CD14-positive monocyte (primary cell): ENCODE measurements at places on chromosomes 2 and 18.

DNA sequence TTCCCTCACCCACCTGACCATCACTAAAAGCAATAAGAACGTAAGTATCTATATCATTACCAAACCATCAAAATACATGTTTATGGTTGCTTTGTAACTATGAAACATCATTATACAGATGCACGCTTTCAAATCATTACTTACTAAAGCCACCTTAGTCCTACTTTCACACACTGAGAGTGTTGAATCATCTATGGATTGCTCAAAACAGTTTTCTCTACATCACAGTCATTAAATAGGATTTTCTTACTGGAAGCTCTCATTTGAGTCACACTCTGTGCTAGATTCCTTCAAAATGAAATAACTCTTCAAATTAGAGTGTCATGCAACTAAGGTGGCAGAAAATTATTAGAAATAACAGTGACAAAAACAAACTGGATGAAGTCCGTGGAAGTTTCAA, 878.4 kb downstream of the CPS1 start:
- no peak for DNase-seq

GRCh38 chr18:58535340-58536201, 93.3 kb downstream of the ALPK2 start:
- DNase-seq: peak; percentile 99

DNA sequence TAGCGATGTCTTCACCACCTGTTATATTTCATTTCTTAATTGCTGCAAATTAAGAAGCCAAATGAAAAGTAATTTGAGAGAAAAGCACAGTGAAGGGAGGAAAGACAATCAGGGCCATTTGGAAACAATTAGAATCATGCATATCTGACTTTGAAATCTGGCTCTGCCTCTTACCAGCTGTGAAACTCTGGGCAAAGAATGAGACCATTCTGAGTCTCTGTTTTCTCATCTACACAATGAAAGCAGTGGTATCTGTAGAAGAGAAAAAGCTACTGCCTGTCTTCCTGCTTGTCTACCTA, 334.5 kb upstream of the CYRIA start:
- no peak for DNase-seq

- DNase-seq: no peak
Measured at GRCh38 chr18:58761970-58762780, 90.9 kb downstream of the MALT1 start.

- no peak for DNase-seq
Measured at GRCh38 chr2:149819356-149819957, 231.9 kb upstream of the MMADHC start.

DNA sequence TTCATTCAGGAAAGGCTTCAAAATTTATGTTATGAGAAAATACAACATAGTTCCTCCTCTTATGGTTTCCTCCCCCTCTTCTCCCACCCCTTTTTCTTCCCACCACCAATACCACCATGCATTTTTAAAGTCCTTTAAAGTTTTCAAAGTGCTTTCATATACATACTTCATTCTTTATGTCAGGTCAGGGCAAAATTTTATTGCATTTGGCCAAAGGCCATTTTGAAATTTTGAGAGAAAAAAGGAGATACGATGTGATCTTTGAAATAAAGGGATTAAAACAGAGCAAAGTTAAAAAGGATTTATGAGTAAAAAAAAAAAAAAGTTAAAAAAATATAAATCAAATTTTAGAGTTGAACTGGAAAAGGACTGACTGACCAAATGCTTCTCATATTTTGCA, 792.5 kb upstream of the FANCL start:
- DNase-seq: no peak

DNA sequence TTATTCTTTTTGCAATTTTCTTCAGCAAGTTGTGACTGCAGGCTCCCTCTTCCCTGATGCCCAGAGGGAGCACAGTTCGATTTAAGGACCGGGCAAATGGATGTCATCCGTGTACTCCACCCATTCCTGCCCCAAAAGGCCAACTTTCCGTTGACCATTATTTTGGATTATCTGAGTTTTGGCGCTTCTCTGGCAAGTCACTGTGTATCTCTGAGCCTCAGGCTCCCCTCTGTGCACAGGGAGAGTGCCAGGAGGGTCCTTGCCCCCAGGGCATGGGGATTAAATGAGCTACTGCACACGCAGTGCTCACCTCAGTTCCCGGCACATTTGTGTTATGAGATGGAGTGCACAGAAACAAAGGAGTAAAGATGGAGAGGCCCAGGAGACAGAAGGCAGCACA, 41.4 kb upstream of the HDAC4 start:
- DNase-seq: no peak

DNA sequence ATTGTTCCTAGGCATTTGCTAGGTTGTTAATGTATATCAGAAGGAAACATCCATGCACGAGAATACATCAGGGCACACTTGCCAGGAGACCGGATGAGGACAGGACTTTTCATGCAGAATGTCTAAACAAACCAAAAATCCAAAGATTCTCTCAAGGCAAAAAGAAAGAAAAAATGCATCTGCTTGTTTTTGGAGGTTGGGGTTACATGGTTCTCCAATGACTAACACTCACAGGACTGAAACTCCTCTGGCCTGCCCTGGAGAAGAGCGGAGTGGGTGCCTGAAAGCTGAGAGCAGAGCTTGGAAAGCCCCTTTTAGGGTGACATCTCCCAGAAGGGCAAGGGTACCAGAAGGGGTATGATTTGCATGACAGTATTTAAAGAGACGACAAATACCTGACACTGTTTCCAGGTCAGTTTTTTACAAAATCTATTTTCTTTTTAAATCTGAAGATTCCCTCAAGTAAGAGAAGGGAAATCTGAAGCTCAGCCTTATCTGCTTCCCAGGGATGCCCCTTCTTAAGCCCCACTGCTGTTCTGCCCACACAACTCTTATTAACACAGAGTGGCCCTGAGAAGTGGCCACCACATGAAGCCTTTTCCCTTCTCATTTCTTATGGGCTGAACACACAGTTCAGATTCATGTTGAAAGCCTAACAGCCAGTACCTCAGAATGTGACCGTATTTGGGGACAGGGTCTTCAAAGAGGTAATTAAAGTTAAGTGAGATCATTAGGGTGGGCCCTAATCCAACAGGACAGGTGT, 216.4 kb downstream of the STK39 start:
- DNase-seq: no peak

- no peak for DNase-seq
Measured at GRCh38 chr2:65263262-65263661, 35.6 kb downstream of the ACTR2 start.

- DNase-seq: no peak
Measured at GRCh38 chr2:207813942-207814341, 44.2 kb upstream of the FZD5 start.

DNA sequence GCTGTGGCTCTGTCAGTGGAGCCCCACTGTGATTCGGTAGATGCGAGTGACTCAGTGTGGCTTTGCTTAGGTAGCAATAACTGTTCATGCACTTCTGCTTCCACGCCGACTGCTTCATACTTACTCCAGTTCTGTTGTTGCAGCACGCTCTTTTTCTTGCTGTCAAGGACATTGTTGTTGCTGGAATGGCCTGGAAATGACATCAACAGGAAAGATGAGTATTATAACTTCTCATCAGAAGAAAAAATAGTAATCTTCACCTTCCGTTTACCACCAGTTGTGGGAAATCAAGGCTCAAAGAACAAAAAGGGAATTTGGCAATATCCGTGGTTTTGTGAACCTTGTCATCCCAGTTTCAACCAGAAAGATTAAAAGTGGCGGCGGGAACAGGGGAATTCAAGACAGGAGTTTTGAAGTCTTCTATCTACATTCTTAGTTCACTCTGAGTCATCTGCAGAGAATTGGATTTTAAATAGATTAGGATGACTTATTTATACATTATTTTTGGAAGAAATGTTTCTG, 8.3 kb downstream of the TM4SF20 start:
- peak; percentile 97 for DNase-seq

DNA sequence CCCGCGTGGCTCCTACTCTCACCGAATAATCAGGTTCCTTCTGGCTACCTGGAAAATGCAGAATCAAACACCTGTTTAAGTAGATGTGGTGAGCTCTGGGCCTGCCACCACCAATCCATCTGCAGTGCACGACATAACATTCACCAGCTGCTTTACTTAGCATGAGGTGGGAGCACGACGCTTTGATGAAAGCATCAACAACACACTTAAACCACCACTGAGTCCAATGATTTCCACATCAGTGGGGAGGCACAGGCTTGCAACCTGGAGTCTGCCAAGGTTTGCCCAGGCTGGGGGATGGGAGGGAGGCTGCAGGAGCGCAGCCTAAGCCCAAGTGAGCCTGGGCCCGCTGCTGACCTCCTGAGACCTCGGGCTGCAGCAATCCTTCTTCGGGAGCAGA, 415.5 kb downstream of the MEIS1 start:
- no peak for DNase-seq

- no peak for DNase-seq
Measured at GRCh38 chr18:59686260-59686659, 11.0 kb downstream of the CCBE1 start.

DNA sequence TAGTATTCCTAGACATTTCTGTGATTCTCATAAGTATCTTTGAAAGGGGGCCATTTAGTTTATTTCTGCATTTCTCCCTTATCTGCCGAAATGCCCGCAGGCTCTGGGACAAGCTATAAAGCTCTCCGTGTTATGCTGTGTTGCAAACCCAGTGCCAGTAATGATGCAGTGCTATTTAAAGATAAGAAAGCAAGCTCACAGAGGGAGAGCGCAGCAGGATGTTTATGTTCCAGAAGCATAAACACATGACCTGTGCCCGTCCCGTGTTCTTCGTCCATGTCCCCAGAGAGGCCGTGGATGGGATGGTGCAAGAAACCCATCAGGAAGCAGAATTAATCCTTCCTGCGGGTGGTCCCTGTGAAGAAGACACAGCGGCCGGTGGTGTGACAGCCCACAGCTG, 99.4 kb downstream of the NEDD4L start:
- no peak for DNase-seq

- no peak for DNase-seq
Measured at GRCh38 chr18:69631281-69631680, 230.6 kb downstream of the DOK6 start.

GRCh38 chr2:229160180-229160579, 110.9 kb downstream of the PID1 start:
- DNase-seq: no peak

GRCh38 chr2:172046080-172046678, 39.1 kb upstream of the DLX1 start:
- DNase-seq: no peak

DNA sequence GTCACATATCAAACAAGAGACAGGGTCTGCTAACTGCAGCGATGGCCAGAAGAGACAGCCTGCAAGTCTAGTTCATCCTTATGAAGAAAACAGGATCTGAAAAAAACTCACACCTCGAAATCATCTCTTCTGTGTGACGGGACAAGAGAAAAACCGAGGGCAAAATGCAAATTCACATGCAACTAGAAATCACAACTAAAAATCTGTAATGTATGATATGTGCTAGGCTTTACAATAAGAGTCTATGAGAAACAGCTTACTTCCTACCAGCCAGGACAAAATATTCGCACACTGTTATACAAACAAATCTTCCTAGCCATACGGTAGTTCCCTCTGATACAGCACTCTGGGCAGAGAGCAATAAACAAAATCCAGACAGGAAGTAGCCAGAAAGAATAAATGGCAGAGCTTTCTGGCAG, 48.8 kb downstream of the ANKRD44 start:
- DNase-seq: peak; percentile 34
